ENCODE measurements at places on chromosomes 3 and 15. TPM values are rescaled to one million over a fixed set of nuclear protein-coding genes. Genes with fewer than 3 reads are reported as not detected.

DNA sequence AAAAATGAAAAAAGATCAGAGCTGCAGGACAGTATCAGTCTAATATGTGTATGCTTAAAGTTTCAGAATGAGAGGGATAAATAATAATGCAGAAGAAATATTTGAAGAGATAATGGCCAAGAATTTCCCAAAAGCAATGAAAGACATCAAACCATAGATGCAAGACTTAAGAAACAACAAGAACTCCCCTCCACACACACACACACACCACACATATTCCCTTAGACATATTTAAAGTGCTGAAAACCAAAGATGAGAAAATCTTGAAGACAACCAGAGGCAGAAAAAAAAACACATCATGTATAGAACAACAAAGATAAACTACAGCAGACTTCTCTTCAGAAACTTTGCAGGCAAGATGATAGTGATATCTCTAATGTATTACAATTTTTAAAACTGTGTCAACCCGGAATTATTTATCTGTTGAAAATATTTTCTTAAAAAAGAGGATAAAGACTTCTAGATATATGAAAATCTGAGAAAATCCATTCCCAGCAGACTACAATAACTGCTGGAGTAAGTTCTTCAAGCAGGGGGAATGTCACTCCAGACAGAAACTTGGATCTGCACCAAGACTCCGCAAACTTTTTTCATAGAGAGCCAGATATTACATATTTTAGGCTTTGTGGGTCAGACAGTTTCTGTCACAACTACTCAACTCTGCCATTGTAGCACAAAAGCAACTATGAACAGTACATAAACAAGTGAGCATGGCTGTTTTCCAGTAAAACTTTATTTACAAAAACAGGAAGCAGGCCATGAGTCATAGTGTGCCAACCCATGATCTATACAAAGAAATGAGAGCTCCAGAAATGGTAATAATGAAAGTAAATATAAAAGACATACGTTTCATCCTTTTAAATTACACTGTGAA, 223.4 kb upstream of the CGNL1 start:
- peak; percentile 36 for ATAC-seq

GRCh38 chr15:57017024-57017423, 98.6 kb downstream of the TCF12 start:
- ATAC-seq: no peak

The RBM6 gene
- 32.0 TPM for total RNA-seq

- no peak for ATAC-seq
These were observed 17.7 kb upstream of the ZBBX start for GRCh38 chr3:167397826-167398225.

DNA sequence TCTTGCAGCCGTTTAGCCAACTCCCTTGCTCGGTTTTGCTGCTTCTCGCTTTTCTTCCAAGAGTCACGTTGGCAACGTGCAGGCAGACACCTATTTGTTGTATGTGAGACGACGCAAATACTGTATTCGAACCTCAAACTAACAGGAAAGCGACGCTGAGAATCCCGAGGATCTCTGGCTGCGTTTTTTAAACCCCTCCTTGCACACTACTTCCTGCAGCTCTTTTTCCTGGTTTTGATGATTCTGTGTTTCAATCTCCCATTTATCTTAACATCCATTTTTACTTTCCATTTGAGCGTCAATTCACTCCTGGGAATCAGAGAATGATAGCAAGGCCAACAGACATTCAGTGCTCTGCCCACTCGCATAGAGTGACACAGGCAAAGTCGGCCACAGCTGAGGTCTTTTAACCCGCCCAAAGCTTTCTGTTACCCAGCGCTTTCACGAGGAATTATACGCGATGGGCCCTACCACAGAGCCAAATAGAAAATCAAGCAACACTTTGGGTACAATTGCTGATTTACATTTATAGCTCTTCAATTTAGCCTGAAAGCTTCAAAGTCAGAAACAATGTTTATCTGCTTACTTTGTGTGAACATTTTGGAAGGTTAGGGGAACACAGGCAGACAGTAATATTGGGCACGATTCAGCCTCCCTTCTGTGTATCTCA, 1.6 kb upstream of the ANXA2 start:
- ATAC-seq: no peak

The TMEM108 gene
- total RNA-seq: 0.60 TPM

DNA sequence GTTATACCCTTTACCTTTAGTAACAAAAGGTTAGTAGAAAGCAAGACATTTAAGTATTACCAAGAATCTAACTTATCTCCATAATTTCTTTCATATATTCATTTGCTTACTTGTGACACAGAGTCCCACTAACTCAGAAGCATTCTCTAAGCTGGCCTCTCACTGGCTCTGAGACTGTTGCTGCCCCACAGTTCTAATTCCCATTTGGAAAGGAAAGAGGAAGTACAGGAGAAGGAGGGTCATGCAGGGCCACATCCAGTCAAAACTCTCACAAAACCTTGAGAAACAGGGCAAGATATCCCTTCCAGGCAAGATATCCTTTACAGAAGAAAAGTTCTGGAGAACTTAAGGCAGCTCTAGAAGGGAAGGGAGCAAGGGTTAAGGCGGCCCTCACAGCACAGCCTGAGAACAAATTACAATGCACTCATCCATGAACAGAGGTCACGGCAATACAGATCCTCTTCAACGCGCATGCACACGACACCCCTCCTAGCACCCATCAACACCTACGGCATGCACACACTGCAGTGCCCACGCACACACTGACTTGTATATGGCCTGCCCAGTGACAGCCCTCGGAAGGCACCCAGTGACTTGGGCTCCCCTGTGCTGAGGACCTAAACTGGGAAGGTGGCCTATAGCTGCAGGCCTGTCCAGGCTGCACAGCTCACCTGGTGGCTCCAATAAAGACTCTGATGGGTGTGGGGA, 13.0 kb upstream of the MYO5C start:
- peak; percentile 29 for ATAC-seq

The HACD2 gene
- total RNA-seq: 20.3 TPM

The SNTN gene
- not detected for total RNA-seq

The IL5RA gene
- total RNA-seq: not detected

DNA sequence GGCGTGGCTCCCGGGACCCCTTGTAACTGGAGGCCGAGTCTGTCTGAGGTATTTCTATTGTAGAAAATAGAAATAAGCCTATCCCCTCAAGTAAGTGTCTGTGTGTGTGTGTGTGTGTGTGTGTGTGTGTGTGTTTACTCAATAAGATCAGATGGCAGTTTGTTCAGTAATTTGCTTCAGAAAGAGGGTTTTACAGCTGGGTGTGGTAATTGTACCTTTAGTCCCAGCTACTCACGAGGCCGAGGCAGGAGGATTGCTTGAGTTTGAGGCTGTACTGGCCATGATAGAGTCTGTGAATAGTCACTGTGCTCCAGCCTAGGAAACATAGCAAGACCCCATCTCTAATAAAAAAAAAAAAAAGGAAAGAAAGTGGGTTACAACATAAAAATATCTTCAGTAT, 8.7 kb downstream of the SPINT1 start:
- ATAC-seq: no peak

The RBMS3 gene
- total RNA-seq: 3.4 TPM

The CPNE4 gene
- total RNA-seq: 0.04 TPM

DNA sequence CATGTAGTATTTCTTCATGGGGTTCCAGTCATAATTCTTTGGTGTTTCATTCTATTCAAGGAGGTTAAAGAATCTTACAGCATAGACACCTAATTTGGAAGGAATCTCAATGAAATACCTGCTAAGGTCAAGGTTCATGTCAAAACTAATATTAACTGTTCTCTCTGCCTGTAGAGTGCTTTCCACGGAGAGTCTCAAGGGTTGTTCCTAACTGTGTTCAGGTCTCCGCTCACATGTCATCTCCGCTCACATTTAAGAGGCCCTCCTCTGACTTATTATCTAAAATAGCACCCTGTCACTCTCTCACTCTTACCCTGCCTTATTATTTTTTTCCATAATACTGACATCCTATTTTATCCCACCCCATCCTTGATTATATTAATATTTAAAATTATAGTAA, 239.9 kb downstream of the RBMS3 start:
- ATAC-seq: no peak

DNA sequence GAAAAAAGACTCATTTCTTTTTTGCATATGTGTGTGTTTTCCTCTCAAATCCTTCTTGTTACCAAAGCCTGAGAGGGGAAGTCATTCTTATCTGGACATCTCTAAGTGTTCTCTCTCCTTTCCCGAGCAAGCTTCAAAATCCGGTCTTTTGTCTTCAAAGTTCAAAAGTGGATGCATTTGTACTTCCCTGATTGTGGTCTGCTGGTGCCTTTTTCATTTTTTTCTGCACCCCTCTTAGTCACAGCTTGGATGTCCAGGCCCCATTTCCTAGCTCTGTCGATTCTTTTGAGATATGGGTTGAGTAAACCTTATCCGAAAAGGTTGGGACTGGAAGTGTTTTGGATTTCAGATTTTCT, 34.8 kb downstream of the EHD4 start:
- ATAC-seq: no peak

DNA sequence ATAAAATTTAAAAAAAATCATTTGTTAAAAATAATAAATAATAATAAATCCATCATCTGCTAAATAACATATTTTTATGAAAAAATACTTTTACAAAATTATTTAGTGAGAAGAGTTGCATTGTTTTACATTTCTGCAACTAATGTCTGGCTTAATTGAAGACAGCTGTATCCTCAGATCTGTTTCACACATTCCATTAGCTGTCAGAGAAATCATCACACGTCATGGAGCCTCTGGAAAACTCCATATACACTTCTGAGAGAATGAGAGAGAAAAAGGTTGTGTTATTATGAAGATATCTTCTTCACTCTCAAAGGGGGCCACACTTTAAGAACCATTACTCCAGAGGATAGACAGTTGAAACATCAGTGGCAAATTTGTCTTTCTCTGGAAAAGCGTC, 40.8 kb downstream of the CMSS1 start:
- no peak for ATAC-seq

The MKRN2OS gene
- total RNA-seq: 6.3 TPM

GRCh38 chr15:74616366-74616939, 817 bp downstream of the CLK3 start:
- ATAC-seq: peak; percentile 28

The CDCP1 gene
- total RNA-seq: 85.6 TPM

DNA sequence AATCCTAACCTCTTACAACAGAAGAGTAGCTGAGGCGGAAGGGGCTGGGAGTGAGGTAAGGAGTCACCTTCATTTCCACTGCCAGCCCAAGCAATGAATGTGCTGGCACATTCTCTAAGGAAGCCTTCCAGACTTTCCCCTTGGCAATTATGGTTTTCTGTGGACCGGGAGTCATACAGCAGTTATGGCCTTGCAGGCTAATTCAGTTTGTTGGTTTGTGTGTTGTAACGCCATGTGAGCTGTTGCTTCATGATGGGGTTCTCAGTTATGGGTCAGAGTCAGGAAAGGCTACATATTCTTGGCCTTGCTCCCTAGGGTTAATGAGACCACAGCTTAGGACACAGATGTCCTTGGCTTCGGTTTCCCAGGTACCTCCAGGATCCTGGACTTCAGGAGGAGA, 137.0 kb downstream of the ADAMTS17 start:
- ATAC-seq: no peak

DNA sequence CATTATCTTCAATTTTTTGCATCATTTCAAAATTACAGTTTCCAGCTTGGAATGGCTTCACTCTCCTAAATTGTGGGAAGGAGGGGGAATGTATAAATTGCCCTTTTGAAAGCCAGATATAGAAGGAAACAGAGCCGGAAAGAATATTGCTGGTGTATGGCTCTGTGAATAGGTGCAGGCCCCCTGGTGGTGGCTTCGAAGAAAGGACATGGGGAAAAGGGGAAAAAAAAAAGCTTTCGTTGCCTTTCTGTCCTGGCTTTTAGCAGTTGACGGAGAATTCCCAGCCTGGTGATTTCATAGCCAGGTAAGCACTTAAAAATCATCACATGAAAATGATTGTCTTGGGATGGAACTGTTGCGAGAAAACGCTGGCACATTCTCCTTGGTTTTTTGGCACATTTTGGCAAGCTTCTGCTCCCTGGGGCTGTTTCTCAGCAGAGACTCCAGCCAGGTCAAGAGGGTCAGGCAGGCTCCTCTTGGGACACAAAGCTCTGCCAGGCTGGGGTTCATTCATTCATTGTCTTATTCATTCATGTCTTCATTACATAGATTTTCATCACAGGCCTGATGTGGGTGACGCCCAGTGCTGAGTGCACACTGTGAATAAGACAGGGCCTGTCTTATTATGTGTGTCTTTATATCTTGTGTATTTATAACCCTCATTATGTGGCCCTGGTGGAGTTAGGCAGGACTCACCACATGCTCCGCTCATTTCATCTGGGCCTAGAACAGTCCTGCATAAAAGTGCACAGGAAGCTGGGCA, 300.0 kb upstream of the TPM1 start:
- ATAC-seq: peak; percentile 37

- ATAC-seq: no peak
These were observed 96.4 kb downstream of the WNT7A start for GRCh38 chr3:13783476-13783875.

The NR1D2 gene
- total RNA-seq: 14.1 TPM
